Brain microvascular endothelial cell (primary cell): ENCODE measurements at places on chromosomes 4 and X.

DNA sequence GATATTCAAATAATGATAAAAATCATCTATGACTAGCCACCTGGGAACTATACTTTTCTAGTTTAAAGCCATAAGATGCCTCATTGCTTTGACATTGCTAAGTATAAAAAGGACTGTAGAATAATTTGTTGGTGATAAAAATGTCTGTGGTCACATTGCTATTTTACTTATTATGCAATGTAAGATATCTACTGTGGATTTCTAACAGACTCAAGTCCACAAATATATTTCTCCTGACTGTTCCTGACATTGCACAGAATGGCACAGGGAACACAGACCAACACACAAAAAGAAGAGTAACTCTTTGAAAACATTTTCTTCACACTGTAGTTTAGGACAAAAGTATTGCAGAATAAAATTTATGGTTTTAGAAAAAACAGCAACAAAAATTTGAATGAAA is 2.2 kb upstream of the TMPRSS11E start:
- no peak for DNase-seq

GRCh38 chr4:1310031-1310795 is 20.5 kb downstream of the MAEA start:
- DNase-seq: no peak

- DNase-seq: no peak
Measured at GRCh38 chr4:25060963-25061340, 30.2 kb upstream of the LGI2 start.

- DNase-seq: no peak
Measured at GRCh38 chrX:105458846-105459245, 238.4 kb upstream of the TEX13A start.

DNA sequence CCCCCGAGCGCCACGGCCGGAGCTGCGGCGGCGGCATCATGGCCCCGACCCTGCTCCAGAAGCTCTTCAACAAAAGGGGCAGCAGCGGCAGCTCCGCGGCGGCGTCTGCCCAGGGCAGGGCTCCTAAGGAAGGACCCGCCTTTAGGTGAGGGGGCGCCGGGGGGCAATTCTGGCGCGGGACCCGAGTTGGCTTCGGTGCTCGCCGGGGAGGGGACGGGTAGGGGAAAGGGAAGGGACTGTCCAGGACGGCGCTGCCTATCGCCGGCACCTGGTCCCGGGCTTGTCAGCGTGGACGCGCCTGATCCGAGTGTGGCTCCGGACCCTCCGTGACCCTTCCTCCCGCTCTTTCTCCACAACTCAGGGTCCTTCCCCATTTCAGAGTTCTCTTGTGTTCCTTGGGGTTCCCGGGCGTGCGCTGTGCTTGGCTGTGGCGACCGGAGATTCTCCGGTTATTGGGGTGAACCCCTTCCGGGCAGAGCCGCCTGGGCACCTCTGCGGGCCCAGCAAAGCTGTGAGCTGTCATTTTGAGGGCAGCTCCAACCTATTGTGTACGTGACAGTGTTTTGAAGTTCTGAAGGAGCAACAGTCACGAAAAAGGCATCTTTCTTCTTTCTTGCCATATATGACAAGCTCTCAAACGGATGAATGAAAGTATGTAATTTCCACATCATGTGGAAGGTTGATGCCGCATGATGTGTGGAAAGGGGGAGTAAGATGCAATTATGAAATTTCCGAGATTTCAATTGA is 522 bp downstream of the FNIP2 start:
- DNase-seq: no peak

DNA sequence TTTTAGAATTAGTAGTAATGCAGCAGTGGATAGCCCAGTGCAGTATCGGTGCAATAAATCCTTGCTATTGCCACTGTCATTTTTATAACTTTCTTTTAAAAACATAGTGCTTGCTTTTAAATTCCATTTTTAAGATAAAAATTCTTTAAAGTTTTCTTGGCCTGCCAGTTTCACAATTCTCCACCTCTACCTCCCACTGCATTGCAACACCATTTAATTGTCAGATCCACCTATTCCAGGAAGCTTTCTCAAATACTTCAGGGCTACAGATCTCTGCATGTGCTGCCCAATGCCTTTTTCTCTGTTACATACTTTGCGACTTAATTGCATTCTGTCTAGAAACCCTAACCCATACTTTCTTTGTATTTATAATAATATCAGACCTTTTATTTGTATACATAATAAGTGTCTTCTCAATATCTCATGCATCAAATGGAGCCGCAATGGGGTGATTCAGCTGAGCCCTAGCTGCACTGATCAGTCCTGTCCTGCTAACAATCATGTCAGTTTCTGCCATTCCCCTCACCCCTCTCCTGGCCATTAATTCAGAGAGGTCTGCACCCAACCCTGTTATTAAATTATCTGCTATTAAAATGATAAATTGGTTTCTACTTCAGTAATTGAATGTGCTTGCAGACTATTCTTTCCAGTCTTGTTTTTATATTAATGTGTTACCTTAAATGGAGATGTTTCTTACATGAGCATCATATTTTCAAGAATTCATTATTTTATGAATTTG is 193.1 kb downstream of the SLIT2 start:
- no peak for DNase-seq
